CD4-positive, alpha-beta T cell treated with Interleukin-12 subunit alpha and Interleukin-12 subunit beta, for 1 hour (primary cell): ENCODE measurements at places on chromosomes 16 and 17.

GRCh38 chr17:31511580-31511979 is 120.1 kb downstream of the RAB11FIP4 start:
- DNase-seq, result no peak

DNA sequence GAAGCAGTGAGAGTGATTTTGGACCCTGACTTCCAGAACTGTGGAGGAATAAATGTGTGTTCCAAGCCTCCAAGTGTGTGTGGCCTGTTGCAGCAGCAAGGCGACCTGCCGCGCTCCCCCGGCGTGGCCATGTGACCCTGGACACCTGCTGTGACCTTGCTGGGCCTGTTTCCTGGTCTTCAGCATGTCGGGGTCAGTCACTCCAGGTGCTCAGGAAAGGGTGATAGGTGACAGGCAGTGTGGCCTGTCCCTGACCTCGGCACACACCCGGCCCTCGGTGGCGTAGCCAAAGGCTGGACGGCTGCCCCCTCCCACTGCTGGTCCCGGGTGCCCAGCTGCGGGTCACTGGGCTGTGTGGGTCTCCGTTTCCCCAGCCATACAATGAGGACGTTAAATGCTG is 31.8 kb upstream of the ZNF469 start:
- no peak for DNase-seq

DNA sequence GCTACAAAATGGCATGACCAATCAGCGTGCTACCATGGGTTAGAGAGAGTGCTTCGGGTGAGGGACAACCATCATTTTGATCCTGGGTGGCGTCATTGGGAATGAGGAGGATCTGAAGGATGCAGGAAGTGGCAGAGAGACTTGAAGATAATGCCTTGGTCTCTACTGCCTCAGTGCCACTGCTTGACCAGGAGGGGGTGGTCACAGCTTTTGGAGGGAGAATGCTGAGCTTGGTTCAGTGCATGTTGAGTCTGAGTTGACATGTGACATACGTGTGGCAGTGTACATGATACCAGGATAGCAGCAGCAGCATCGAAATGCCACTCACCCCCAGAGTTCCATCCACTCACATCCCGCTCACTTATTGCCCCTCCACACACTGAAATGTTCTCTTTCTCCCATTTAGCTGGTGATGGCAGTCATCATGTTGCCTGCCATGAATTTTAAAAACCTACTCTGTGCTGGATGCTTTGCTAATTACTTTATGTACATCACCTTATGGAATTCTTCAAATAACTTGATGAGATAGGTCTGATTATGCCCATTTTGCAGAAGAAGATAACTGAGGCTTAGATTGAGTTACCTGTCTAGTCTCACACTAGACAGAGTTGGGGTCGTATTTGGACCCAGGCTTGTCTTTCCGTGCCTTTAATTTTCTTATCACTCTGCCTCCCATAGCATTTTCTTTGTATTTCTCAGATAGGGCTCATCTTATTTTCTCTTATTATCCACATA is 36.7 kb downstream of the ARSG start:
- DNase-seq, result no peak

DNA sequence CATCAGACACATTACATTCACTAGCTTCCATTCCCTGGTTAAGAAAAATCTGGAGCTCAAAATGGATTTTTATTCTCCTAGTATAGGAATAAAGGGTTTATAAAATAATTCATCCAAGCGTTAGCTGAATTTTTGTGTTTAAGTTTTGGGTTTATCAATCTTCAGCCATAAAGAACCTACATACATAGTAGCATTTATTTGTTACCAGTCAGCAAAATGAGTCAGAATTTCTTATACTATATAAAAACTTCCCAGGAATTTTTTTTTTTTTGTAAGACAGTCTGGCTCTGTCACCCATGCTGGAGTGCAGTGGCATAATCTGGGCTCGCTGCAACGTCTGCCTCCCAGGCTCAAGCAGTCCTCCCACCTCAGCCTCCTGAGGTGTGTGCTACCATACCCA is 40.2 kb upstream of the SLC12A3 start:
- no peak for DNase-seq

DNA sequence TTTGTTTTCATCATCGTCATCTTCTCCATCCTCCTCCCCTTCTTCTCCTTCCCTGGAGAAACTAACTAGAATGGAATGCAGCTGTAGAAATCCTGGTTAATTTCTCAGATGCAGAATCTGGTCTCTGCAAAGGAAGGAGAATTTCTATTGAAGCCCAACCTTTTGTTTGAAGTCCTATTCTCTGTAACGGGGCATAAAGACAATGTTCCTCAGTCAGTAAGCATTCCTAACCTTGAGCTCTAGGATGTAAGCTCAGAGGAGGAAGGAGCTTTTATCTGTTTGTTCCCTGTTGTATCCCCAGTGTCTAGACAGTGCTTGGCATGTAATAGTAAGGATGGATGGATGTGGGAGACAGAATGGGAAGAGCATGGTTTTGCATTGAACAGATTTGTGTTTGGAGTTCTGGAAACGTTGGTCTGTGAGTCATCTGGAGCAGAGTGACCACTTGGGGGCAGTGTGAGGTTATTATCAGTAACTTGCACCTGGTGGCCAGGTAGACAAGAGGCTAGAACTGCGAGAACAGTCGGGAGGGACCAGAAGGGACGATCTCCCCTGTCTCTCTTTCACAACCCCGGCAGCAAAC is 363.7 kb downstream of the SNX29 start:
- peak; percentile 11 for DNase-seq

DNA sequence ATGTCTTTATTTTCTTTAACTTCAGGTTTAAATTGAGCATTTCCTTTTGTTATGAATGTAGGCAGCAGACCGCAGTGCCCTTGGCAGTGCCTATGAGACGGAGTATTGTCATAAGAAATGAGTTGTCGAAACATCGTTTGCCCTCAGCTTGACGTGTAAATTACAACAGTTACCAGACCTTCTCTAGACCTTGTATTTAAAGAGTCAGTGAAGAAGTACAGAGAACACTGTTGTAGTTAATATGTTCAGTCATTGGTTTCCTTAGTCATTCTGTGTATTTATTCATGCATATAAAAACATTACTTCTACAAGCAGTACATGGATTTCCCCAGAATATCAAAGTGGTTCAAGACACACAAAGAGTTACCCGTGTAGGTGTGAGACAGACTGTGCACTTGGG is 19.0 kb downstream of the IRF8 start:
- no peak for DNase-seq

DNA sequence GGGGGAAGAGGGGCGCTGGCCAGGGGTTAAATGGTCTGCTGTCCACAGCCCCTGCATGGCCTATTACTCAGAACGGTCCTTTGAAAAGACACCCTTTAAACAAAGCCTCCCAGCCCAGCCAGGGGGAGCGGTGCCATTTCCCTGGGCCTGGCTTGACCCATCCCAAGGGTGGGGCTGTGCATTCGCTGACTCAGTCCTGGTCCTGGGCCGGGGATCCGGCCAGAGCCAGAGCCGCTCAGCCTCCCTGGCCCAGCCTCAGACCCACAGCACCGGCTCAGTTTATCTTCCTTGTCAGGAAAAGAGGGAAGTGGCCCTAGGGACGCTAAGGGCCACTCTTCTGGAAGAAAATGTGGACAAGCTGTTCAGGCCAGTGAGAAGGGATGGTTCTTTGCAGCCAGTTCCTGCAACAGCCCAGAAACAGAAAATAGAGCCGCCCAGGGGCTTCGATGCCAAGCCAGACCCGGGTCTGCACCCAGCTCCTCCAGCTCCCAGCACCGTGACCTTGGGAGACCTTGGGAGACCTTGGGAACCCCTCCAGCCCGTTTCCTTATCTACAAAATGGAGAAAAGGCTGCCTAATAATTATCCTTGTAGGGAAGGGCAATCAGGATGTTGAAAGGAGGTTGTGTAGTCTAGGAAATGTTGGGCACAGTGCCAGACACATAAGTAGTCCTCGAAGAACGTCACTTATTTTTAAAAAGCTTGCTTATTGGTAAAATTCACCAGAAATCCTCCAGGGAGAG is 82.5 kb downstream of the ZDHHC7 start:
- DNase-seq, result no peak

DNA sequence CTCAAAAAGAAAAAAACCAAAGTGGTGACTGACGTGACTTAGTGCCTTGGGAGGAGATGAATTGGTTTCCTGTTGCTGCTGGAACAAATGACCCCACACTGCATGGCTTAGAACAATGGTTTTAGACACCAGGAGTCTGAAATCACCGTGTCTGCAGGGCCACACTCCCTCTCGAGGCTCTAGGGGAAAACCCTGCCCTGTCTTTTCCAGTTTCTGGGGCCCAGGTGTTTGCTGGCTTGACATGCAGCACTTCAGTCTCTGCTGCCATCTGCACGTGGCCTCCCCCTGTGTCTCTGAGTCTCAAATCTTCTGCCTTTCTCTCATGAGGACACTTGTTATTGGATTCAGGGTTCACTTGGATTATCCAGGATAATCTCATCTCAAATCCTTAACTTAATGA is 323.8 kb upstream of the TNRC6C start:
- DNase-seq, result no peak

GRCh38 chr17:48002266-48002915 is 31.5 kb downstream of the CDK5RAP3 start:
- DNase-seq, result no peak

- DNase-seq, result no peak
Measured at GRCh38 chr16:51524555-51525373, 373.7 kb upstream of the SALL1 start.

- peak; percentile 20 for DNase-seq
Measured at GRCh38 chr16:20675488-20676267, 21.8 kb downstream of the ACSM1 start.

- DNase-seq, result no peak
Measured at GRCh38 chr16:57976331-57976796, 5.4 kb upstream of the CNGB1 start.

GRCh38 chr17:64470625-64471024 is 21.7 kb downstream of the MILR1 start:
- no peak for DNase-seq

- peak; percentile 71 for DNase-seq
Measured at GRCh38 chr16:57998486-57998885, 2.0 kb downstream of the ZNF319 start.

- no peak for DNase-seq
Measured at GRCh38 chr16:13911871-13912270, 8.1 kb upstream of the ERCC4 start.

GRCh38 chr17:43905985-43906852 is 1.1 kb downstream of the MPP2 start:
- DNase-seq, result peak; percentile 39

- DNase-seq, result no peak
Measured at GRCh38 chr16:56580391-56581048, 8.8 kb upstream of the MT3 start.

DNA sequence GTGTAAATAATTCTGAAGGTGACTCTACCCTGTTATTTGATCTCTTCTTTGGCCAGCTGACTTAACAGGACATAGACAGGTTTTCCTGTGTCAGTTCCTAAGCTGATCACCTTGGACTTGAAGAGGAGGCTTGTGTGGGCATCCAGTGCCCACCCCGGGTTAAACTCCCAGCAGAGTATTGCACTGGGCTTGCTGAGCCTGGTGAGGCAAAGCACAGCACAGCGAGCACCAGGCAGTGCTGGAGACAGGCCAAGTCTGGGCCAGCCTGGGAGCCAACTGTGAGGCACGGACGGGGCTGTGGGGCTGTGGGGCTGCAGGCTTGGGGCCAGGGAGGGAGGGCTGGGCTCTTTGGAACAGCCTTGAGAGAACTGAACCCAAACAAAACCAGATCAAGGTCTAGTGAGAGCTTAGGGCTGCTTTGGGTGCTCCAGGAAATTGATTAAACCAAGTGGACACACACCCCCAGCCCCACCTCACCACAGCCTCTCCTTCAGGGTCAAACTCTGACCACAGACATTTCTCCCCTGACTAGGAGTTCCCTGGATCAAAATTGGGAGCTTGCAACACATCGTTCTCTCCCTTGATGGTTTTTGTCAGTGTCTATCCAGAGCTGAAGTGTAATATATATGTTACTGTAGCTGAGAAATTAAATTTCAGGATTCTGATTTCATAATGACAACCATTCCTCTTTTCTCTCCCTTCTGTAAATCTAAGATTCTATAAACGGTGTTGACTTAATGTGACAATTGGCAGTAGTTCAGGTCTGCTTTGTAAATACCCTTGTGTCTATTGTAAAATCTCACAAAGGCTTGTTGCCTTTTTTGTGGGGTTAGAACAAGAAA is 5.1 kb downstream of the STH start:
- DNase-seq, result no peak

- no peak for DNase-seq
Measured at GRCh38 chr17:79943347-79944241, 92.1 kb downstream of the TBC1D16 start.

- DNase-seq, result peak; percentile 74
Measured at GRCh38 chr17:386141-386876, 33.7 kb upstream of the RPH3AL start.

GRCh38 chr16:27235055-27235937 is 32.0 kb downstream of the KDM8 start:
- peak; percentile 91 for DNase-seq

GRCh38 chr17:7415784-7416183 is 4.3 kb upstream of the SPEM1 start:
- no peak for DNase-seq

DNA sequence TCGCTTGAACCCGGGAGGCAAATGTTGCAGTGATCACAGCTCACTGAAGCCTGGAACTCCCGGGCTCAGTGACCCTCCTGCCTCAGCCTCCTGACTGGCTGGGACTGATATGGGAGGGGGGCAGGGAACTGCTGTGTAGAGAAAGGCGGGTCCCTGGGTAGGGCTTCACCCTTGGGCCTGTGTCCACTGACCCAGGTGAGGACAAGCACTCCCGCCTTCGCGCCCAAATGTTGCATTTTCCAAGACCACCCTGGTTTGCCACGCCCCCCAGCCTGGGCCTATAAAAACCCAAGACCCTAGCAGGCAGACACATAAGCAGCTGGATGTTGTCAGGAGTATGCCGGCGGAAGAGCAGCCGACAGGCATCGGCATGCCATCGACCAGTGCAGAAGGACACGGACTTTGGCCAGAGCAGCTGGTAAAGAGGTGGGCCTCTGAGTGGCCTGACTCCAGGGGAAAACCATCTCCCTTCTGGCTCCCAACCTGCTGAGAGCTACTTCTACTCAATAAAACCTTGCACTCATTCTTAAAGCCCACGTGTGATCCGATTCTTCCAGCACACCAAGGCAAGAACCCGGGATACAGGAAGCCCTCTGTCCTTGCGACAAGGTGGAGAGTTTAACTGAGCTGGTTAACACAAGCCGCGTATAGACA is 19.1 kb downstream of the SMYD4 start:
- DNase-seq, result no peak

GRCh38 chr16:24070851-24071250 is 185.3 kb upstream of the CACNG3 start:
- peak; percentile 28 for DNase-seq
